ENCODE measurements at places on chromosomes 5 and 9.

- DNase-seq, result no peak
These were observed 104.0 kb upstream of the SSBP2 start for GRCh38 chr5:81854915-81855314.

- no peak for DNase-seq
These were observed 211.0 kb downstream of the PIK3R1 start for GRCh38 chr5:68426586-68426985.

- no peak for DNase-seq
These were observed 504.2 kb downstream of the ENC1 start for GRCh38 chr5:74136276-74136825.

- no peak for DNase-seq
These were observed 694.9 kb downstream of the ISL1 start for GRCh38 chr5:52077941-52078815.

DNA sequence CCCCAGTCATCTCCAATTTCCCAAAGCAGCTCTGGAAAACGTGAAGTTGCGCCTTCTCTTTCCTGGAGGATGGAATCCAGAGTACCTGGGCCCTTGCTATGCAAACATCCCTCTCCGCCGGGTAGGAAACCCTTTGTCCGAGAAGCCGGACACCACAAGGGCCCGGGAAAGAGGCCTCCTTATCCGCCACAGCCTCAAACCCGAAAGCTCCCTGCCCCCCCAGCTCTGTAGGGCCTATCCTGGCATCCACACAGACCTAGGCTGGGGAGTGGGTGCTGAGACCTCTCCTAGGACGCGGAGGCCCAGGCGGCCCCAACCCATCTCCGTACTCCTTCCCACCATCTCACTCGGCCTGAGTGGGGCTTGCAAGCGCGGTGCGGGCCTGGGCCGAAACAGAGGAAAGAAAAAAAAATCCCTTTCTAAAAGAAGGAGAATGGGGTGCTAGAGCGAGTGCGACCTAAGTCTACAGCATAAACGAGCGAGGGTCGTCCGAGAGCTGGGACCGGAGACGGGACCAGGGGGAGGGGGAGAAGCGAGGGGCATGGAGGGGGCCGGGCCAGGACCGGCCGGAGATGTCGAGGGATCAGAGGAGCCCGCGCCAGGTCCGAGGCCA is 624 bp downstream of the FBXW11 start:
- peak; percentile 6 for DNase-seq
